Dermis microvascular lymphatic vessel endothelial cell (primary cell): ENCODE measurements at places on chromosomes 6 and 20. TPM values are rescaled to one million over a fixed set of nuclear protein-coding genes. Genes with fewer than 3 reads are reported as not detected.

DLK2 gene
- 0.39 and 0.76 TPM in 2 replicates for total RNA-seq

OSTM1 gene
- total RNA-seq, result 16.3 and 25.9 TPM in 2 replicates

GABRR1 gene
- not detected in 2 replicates for total RNA-seq

COL9A3 gene
- total RNA-seq, result 0.38 and 1.0 TPM in 2 replicates

MCHR2 gene
- not detected in 2 replicates for total RNA-seq

HLA-DOB gene
- under 0.01 and 0.13 TPM in 2 replicates for total RNA-seq

TFAP2A gene
- total RNA-seq, result not detected in 2 replicates
